ENCODE measurements at places on chromosomes 7 and 10.

DNA sequence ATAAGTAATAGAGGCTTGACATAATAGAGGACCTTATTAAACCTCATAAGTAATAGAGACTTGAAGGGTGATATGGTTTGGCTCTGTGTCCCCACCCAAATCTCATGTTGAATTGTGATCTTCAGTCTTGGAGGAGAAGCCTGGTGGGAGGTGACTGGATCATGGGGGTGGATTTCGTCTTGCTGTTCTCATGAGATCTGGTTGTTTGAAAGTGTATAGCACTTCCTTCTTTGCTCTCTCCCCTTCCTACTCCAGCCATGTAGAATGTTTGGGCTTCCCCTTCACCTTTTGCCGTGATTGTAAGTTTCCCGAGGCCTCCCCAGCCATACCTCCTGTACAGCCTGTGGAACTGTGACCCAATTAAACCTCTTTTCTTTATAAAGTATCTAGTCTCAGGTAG, 8.6 kb downstream of the KIFBP start:
- DNase-seq = no peak

- no peak for DNase-seq
Observed at GRCh38 chr10:120131183-120131582, 238.7 kb downstream of the SEC23IP start.

DNA sequence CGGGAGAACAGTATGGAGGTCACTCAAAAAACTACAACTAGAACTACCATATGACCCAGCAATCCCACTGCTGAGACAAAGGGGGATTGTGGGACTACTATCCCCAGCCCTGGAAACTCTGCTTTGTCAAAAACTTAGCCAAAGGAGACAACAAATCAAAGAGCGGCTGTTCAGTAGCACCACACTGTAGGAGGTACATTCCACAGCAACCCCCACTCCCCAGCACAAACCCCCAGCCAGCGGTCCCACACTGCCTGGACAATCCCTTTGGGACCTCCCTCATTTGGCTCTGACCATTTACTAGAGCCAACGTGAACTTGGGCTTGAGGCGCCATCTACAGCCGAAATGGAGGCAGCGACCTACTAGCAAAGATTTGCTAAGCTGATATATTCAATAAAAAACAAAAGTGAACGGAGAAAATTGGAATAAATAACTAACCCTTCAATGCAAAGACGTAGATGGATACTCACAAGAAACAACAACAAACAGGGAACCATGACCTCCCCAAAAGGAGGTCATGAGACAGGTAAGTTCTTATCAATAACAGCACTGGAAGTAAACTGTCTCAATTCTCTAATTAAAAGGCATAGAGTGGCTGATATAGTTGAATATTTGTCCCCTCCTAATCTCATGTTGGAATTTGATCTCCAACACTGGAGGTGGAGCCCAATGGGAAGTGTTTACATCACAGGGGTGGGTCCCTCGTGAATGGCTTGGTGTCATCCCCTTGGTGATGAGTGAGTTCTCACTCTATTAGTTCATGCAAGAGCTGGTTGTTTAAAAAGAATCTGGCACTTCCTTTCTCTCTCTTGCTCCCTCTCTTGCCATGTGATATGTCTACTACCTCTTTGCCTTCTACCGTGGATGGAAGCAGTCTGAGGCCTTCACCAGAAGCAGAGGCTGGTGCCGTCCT, 119.0 kb upstream of the KCNMA1 start:
- no peak for DNase-seq

- no peak for DNase-seq
Observed at GRCh38 chr7:76230214-76230613, 28.5 kb downstream of the SRRM3 start.

DNA sequence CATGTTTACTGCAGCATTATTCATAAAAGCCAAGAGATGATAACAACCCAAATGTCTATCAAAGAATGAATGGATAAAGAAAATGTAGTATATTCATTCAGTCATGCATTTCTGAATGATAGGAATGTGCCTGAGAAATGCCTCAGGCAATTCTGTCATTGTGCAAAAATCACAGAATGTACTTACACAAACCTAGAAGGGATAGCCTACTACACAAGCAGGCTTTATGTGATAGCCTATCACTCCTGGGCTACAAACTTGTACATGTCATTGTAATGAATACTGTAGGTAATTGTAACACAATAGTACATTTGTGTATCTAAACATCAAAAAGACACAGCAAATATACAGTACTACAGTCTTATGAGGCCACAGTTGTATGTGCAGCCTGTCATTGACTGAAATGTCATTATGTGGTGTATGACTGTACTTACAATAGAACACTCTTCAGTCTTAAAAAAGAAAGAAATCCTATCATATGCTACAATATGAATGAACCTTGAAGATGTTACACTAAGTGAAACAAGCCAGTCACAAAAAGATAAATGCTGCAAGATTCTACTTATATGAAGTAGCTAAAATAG, 141.8 kb upstream of the GPR22 start:
- DNase-seq = no peak

GRCh38 chr10:114611617-114612016, 46.5 kb downstream of the ABLIM1 start:
- no peak for DNase-seq

DNA sequence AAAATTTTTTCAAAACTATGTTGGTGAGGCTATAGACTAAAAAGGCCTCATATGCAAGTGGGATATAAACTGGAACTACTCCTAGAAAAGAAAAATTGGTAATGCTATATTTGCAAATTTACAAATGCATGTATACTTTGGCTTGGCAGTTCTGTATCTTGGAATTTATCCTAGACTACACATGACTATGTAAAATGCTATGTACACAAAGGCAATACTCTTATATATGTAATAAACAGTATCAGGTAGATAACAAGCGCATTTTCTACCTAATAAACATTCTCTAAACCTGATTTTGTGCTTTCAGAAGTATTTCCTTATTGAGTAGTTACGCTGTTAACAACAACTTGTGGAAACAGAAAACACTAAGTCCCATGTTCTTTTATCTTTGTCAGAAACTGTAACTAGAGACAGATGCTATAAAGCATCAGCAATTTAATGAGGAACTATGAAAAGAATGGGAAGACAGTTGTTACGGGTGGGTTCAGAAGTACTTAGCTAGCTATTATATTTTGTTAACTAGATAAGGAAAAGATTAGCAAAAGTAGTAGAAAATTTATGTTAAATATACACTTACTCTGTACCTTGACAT, 107.8 kb downstream of the ARHGAP12 start:
- no peak for DNase-seq

DNA sequence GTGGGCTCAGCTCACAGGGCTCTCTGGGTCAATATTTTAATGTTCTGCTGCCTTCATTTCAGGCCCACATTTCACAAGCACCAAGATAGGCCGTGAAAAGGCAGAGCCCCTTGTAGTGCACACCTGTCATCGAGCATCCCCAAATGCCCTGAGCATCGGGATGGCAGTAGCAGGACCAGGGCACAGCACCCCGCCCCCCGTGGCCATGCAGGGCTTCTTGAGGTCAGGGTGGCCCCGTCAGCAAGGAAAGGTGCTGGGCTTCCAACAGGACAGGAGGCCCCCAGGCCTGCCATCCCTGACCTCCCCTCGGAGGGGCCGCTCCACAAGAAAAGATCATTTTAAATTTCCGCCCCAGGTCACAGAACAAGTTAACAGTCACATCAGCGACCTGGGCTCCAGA, 2.9 kb upstream of the CNPY1 start:
- no peak for DNase-seq

DNA sequence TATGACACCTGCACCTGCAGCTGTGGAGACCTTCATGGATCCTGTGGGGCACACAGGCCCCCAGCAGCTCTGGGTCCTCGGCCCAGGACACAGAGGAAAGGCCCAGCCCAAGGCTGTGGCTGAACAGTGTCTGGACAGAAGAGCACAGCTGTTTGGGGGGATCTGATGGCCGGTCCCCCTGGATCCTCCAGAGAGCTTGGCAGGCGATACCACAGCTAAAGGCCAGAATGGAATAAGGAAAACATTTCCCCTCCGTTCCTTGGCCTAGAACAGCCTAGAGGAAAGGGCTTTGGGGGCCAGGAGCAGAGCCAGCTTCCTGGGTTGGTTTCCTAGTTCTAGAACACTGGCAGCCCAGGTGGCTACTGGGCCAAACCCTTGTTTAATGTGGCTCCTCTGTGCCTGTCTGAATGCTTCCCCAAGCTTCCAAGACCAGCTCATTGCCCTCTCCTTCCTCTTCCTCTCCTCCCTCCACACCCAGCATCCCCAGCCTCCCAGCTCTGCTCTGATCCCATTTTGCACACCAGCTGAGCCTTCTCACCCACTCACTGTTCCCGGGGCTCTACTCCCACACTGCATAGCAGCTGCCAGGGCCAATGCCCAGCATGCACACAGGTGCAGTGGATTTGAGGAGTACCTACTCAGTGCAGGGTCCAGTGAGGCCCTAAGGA, 46.9 kb downstream of the GPAM start:
- DNase-seq = no peak

- no peak for DNase-seq
Observed at GRCh38 chr10:126235091-126235978, 152.9 kb downstream of the ADAM12 start.

DNA sequence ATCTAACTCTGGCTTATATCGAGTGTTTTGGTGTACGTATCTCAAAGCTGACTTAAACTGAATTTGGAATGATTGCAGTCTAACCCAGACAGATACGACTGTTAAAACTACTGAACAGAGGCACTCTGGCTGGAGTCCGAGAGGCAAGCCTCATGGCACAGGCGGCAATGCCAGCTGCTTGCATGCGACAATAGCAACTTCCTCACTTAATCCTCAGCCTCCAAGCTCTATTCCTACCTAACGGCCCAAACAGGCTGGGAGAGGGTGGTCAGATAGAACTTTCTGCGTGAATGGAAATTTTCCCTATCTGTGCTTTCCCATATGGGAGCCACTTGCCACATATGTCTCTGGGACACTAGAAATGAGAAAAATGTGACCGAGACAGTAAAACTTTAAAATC, 292.0 kb upstream of the KLF6 start:
- no peak for DNase-seq

DNA sequence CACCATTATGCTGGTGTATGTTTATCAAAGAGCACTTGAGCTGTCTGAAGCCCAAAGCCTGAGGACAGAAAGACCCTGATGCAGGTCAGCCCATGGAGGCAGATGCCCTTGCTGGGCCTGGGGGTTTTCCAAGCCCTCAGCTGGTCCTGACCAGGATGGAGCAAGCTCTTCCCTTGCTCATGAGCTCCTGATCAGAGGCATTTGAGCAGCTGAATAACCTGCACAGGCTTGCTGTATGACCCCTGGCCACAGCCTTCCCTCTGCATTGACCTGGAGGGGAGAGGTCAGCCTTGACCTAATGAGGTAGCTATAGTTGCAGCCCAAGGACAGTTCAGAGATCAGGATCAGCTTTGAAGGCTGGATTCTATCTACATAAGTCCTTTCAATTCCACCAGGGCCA, 13.0 kb downstream of the AQP1 start:
- no peak for DNase-seq

DNA sequence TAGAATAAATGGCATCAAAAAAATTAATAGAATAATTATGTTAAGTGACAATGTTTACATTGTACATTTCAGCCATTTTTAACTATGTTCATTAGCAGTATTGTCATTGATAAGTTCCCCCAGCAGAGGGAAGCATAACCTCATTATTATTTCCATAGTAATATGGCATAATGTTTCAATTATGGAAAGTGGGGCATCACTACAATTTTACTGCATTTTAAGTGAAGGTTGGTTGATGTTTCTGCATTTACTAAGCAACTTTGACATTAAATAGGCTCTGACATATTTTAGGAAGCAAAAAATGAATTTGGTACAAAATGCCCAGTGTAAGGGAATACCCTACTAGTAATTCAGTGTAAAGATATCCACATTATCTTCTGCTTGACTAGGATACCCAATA, 218.3 kb downstream of the SEMA3A start:
- no peak for DNase-seq

DNA sequence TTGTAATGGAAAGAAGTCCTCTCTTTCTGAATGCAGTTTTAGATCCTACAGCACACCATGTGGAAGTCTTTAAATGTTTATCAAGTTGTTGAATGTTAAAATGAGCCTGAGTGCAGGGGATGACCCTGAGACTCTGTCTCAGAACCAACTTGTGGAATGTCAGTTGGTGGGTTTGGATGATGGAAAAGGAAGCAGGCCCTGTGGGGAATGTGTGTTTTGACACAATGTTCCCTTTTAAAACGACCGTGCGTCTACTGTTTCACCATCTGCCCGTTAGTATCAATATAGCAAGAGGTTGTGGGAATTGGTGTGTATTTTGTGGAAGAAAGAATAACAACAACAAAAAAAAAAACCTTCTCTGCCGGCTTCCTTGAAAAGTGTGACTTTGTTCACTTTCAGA, 8.3 kb downstream of the DYNC1I1 start:
- DNase-seq = no peak

GRCh38 chr7:4129481-4130122, 552.5 kb upstream of the FOXK1 start:
- no peak for DNase-seq

GRCh38 chr7:140237390-140237789, 60.6 kb upstream of the KDM7A start:
- DNase-seq = no peak

GRCh38 chr10:95391581-95392216, 100.9 kb upstream of the PDLIM1 start:
- DNase-seq = no peak

DNA sequence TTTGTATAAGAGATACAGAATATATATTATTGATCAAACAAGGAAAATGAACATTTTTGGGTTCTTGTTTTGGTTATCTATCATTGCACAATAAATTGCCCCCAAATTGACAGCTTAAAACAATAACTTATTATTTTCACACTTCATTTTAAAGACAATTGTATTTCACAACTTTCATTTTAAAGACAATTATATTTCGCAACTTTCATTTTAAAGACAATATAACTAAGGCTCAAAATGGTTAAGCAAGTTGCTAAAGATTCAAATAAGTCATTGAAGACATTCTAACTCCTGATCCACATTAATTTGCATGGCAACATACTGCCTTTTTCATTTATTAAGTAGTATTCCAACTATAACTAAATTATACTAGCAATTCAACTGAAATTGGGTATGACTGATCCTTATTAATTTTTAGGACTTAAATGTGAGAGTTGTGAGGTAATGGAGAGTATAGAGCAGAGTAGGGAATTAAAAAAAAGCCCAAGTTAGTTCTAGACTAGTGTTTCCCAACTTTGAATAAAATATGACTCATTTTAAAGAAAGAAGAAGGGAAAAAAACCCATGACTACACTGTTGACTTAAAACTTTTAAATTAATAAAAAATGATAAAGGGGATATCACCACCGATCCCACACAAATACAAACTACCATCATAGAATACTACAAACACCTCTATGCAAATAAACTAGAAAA, 9.9 kb upstream of the STEAP2 start:
- DNase-seq = no peak

DNA sequence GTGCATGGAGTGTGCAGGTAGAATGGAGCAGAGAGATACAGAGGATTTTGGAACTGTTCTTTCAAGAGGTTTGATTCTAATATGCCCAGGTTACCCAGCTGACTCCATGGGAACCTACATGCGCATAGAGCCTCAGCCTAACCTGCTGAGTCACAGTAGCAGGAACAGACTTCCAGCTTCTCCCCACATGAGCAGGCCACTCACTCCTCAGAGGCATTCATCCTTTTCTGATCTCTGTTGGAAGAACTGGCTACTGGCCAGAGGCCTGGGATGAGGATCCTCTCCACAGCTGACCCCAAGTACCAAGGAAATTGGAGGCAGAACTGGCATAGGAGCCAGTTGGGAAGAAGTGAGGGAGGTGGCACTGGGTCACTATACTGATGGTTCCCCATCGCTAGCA, 17.9 kb upstream of the CCSER2 start:
- DNase-seq = no peak

Measured in stimulated activated CD4-positive, alpha-beta T cell treated with anti-CD3 and anti-CD28 coated beads, Interleukin-15, amount 100 ng/mL, for 1 hour (primary cell).